K562 (cell line): ENCODE measurements at places on chromosomes 7 and 10.
A peak's percentile ranks its signal among the peaks of the same experiment; 100 is the strongest.

- no peak overlapping the region for H3K4me3 ChIP-seq
- H3K36me3 ChIP-seq: no peaks in the 10 kb centered on the region
- no peak overlapping the region for H3K27ac ChIP-seq
Observed at GRCh38 chr7:1677206-1678080, 7.4 kb downstream of the ELFN1 start.

- peaks cover 40% of the 10 kb centered on the region for H3K27me3 ChIP-seq
- DNase-seq: no peak
- H3K36me3 ChIP-seq: no peaks in the 10 kb centered on the region
- H3K4me3 ChIP-seq: no peak overlapping the region
Observed at GRCh38 chr10:30705625-30706149, 76.1 kb upstream of the LYZL2 start.

- H3K4me3 ChIP-seq: no peak overlapping the region
- DNase-seq: no peak
- H3K4me1 ChIP-seq: no peaks in the 10 kb centered on the region
- H3K27me3 ChIP-seq: no peaks in the 10 kb centered on the region
- no peaks in the 10 kb centered on the region for H3K36me3 ChIP-seq
Observed at GRCh38 chr10:130894471-130894870, 417.1 kb downstream of the TCERG1L start.

DNA sequence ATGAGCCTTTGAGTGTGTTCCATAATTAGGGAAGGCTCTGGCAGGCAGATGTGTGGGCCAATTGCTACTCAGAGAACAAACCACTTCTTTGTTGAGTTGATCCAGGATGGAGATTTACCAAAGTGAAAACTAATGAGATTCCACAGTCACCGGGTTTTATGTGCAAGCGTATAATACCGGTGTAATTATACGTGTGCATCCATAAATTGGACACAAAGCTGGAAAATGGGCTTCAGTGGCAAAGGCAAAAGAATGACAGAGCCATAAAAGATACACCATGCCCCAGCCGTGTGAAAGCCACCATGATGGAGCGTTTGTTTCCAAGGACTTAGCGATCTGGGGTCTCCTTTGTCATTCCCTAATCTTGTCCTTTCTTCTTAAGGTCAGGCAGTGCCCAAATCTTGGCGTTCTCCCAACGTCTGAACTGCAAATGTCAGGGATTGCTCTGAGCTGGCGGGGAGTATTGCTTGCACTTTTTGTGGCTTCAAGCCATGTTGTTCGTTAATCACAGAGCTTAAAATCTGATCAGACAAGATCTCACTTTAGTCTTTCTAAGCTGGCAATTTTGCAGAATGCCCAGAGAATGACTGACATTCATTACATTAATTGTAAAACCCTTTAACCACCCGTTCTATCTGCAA lies 70.1 kb downstream of the NPTX2 start:
- H3K27me3 ChIP-seq: peaks cover 4% of the 10 kb centered on the region
- no peaks in the 10 kb centered on the region for H3K4me1 ChIP-seq
- H3K27ac ChIP-seq: no peak overlapping the region
- H3K4me3 ChIP-seq: no peak overlapping the region
- no peak for DNase-seq

GRCh38 chr7:33193308-33193864 lies 64.0 kb downstream of the BBS9 start:
- no peaks in the 10 kb centered on the region for H3K36me3 ChIP-seq
- no peaks in the 10 kb centered on the region for H3K27me3 ChIP-seq
- no peak for DNase-seq
- H3K4me3 ChIP-seq: no peak overlapping the region
- H3K4me1 ChIP-seq: no peaks in the 10 kb centered on the region
- H3K27ac ChIP-seq: no peak overlapping the region

DNA sequence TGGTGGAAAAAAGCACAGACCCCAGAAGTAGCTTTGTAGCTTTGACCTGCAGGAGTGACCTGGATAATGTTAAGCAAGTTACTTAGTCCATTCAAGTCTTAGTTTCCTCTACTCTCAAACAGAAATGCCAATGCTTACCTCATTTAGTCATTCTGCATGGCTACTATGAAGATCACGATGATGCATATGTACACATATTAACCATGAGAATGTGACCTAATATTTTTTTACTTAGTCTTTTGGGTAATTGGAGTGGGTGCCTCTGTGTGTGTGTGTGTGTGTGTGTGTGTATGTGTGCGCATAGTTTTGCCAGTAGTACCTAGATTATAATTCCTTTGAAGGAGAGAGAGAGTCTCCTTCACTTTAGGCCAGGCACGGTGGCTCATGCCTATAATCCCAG lies 95.8 kb downstream of the NRP1 start:
- H3K27me3 ChIP-seq: peaks cover 2% of the 10 kb centered on the region; the same call in 1 of the 3 replicates
- no peaks in the 10 kb centered on the region for H3K4me1 ChIP-seq
- no peaks in the 10 kb centered on the region for H3K36me3 ChIP-seq
- DNase-seq: no peak
- no peak overlapping the region for H3K27ac ChIP-seq

- H3K4me1 ChIP-seq: no peaks in the 10 kb centered on the region
- H3K27me3 ChIP-seq: no peaks in the 10 kb centered on the region
- H3K4me3 ChIP-seq: no peak overlapping the region
- H3K36me3 ChIP-seq: no peaks in the 10 kb centered on the region
Observed at GRCh38 chr7:111290419-111290818, 199.5 kb downstream of the LRRN3 start.

DNA sequence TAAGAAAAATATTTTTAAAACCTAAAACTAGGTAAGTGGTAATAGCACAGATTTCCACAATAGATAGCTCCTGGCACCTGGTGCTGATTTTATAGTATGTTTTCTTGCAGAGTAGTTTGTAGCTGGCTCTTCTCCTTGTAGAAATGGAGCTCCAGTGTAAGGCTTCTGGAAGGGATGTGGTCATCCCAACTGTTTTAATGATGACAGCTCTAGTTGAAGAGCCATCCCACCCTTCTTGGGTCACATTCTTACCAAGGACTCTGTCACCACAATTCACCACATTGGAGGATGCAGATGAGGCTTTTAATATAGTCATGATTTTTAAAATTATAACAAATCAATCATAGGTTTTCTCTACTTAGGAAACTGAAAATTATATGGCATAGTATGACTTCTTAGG lies 31.0 kb downstream of the TES start:
- no peaks in the 10 kb centered on the region for H3K36me3 ChIP-seq
- H3K4me1 ChIP-seq: no peaks in the 10 kb centered on the region
- H3K27me3 ChIP-seq: no peaks in the 10 kb centered on the region

- H3K27me3 ChIP-seq: peaks cover 14% of the 10 kb centered on the region
- peak; percentile 56 for DNase-seq
- no peaks in the 10 kb centered on the region for H3K36me3 ChIP-seq
- peak overlapping the region; percentile 20; the same call in 1 of the 3 replicates for H3K27ac ChIP-seq
- H3K4me3 ChIP-seq: no peak overlapping the region
- H3K4me1 ChIP-seq: peaks cover 32% of the 10 kb centered on the region
Observed at GRCh38 chr10:45375716-45376231, 1.8 kb downstream of the ALOX5 start.

- H3K4me3 ChIP-seq: no peak overlapping the region
- no peak overlapping the region for H3K27ac ChIP-seq
- H3K4me1 ChIP-seq: no peaks in the 10 kb centered on the region
- DNase-seq: no peak
- H3K27me3 ChIP-seq: no peaks in the 10 kb centered on the region
Observed at GRCh38 chr7:46781901-46782439, 799.9 kb downstream of the TNS3 start.

DNA sequence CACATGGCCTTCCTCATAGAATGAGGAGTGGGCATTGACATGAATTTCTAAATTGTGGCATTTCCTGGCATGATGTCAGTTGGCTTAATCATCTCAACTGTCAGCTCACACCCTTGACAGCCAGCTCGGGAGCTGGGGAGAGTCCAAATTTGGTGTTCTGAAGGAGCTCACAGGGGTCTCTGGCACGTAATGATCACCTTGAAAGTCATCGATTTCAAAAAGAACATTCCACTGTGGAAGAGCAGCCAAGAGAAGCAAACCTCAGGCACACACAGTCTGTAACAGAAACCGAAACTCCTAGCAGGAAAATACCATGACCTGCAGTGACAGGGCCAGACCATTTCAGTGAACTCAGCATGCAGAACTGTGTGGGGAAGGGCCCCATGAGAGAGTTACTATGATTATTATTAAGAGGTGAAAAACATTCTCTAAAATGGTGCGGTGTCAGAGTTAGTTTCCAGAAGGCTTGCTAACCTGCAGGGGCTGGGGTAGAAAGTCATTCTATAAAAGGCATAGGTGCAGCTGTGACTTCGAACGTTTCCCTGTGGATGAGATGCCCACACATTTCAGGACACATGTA lies 26.4 kb upstream of the KLF6 start:
- no peak for DNase-seq
- peaks cover 54% of the 10 kb centered on the region for H3K4me1 ChIP-seq
- H3K27ac ChIP-seq: peak overlapping the region; percentile 91
- no peaks in the 10 kb centered on the region for H3K36me3 ChIP-seq
- no peaks in the 10 kb centered on the region for H3K27me3 ChIP-seq

DNA sequence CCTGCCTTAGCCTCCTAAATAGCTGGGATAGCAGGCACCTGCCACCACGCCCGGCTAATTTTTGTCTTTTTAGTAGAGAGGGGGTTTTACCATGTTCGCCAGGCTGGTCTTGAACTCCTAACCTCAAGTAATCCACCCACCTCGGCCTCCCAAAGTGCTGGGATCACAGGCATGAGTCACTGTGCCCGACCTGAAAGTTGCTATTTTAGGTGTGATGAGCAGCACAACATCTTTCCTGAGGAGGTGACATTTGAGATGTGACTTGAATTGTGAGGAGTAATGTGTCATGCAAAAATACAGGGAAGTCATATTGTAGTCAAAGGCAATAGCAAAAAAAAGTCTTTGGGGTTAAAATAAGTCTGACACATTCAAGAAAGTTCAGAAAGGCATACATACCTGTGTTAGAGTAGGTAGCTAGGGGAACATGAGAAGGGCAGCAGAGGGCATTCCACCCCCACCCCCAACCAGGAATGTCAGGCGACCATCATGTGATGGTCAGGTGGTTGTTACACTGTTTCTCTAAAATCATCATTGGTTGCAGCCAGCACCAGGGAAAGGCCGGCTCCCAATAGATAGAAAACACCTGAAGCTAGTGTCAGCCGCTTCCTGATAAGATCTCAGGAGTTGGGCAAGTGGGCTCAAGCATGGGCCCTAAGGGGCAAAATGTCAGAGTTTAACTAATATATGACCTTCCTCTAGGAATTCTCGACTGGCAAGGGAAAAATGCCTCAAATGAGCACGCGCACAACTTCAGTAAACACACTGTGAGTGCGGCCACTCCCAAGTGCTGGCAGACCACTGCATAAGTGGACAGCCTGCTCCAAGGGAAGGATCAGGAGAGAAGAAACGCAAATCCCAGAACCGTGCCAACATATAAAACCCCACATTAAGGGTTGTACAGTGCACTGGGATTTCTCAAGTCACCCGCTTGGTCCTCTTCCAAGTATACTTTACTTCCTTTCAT lies at the start of gene TACC2:
TACC2 (plus strand) TSS at position 803 of the 964 bp plus-strand sequence. CDS start 32,819 bp downstream, outside the sequence.
- H3K36me3 ChIP-seq: no peaks in the 10 kb centered on the region
- no peak within 1 kb of the TSS for H3K27ac ChIP-seq
